ENCODE measurements at places on chromosomes 2 and 18.

GRCh38 chr2:149815941-149816340 is 228.4 kb upstream of the MMADHC start:
- no peak for DNase-seq

DNA sequence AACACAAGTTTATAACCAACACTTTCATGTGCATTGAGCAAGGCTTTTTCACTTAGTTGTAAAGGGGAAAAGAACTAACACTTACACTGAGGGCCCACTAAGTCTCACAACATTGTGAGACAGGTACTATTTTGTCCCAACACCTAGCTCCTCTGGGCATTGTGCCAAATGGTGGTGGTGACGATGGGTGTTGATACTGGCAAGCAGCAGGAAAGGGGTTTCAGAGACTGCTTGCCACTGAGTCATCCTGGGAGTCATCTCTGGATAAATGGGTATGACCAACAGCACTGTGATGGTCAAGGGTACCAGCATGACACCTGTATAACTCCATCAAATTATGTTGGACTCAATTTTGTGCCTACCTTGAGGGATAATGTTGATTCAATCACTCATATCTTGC is 138.8 kb upstream of the ITGA6 start:
- DNase-seq: no peak

GRCh38 chr2:105447476-105447875 is 48.6 kb upstream of the FHL2 start:
- DNase-seq: no peak

GRCh38 chr2:136141510-136142149 is 23.7 kb upstream of the CXCR4 start:
- DNase-seq: no peak

- no peak for DNase-seq
These were observed 176.4 kb downstream of the ANKRD44 start for GRCh38 chr2:197134206-197134605.

DNA sequence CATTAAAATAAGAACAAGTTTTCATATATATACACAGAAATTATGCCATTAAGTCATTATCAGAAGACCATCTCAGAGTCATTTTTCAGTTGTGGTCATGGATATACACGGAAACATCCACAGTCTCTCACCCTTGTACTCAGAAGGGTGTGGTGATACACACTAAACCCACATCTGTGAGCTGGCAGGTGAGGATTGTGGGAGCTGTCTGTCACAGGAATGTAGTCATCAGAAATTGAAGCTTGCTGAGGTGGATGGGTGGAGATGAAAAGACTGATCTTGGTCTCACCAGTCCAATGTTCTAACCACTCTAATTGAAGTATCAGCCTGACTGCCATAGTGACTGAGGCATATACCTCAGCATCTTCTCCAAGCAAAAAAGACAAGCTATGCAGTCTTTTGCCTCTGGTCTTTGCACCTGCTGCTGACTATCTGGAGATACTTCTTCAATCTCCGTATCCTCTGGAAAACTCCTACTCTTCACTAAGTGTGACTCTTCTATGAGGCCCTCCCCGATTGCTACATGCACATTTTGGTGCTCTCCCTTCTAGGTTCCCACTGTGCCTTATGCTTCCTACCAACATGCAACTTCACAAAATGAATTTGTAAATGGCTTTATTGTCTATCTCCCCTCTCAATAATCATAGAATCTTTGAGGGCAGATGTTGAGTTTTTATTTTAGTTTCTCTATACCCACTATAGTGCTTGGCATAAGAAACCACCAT is 232.8 kb downstream of the DYM start:
- DNase-seq: peak; percentile 87

DNA sequence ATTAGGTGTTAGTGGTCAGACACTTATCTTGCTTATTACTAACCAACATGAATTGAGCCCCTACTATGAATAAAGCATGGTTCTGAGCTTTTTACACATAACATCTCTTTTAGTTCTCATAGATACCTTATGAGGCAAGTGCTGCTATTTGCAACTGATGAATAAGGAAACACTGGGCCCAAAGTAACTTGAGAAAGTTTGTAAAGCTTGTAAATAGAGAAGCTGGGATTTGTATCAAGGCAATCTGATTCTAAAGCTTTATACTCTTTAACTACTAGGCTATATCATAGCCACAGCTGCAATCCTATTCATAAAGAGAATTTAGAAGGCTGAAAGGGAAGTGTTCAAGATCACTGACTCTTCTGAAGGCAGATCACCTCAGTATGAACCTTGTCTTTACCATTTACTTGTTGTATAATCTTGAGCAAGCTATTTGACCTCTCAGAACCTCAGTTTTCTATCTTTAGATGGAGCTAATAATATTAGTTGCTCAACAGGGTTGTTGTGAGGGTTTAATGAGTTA is 60.4 kb downstream of the ABCB11 start:
- DNase-seq: no peak

GRCh38 chr18:64699081-64699480 is 550.2 kb upstream of the LINC00305 start:
- no peak for DNase-seq

- no peak for DNase-seq
These were observed 11.4 kb upstream of the SLC20A1 start for GRCh38 chr2:112634153-112634873.

Data from activated CD4-positive, alpha-beta T cell treated with anti-CD3 and anti-CD28 coated beads, Interleukin-2, amount 10 ng/mL, durations not matched to agents 24 days and 14 days (primary cell).